Adrenal gland (tissue), 19 donors: ENCODE measurements at places on chromosomes 5 and 9. TPM values are rescaled to one million over a fixed set of nuclear protein-coding genes. Genes with fewer than 3 reads are reported as not detected.

DNA sequence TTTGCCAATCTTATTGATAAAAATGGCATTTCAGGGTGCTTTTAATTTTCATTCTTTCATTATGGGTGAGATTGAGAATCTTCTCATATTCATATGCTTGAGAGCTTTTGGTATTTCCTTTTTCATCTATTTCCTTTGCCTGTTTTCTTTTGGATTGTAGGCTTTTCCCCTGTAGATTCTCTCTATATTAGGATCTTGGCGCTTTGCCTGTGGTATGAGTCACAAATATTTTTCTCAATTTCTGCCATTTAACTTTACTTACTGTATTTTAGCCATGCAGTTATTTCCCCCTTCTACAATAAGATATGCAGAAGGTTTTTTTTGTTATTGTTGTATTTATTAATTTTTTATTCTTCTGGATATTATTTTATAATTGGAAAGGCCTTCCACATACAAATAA is 21.5 kb upstream of the KLF9 start:
- peak; percentile 25 for DNase-seq

Gene SLC45A2
- total RNA-seq, result not detected

- peak; percentile 80 for DNase-seq
Measured at GRCh38 chr5:172640822-172641358, at the start of gene NEURL1B. NEURL1B (plus strand) TSS chr5:172641263; CDS start chr5:172641407, 144 bp downstream.

GRCh38 chr5:90334741-90335140 is 74.8 kb downstream of the CETN3 start:
- no peak for DNase-seq

DNA sequence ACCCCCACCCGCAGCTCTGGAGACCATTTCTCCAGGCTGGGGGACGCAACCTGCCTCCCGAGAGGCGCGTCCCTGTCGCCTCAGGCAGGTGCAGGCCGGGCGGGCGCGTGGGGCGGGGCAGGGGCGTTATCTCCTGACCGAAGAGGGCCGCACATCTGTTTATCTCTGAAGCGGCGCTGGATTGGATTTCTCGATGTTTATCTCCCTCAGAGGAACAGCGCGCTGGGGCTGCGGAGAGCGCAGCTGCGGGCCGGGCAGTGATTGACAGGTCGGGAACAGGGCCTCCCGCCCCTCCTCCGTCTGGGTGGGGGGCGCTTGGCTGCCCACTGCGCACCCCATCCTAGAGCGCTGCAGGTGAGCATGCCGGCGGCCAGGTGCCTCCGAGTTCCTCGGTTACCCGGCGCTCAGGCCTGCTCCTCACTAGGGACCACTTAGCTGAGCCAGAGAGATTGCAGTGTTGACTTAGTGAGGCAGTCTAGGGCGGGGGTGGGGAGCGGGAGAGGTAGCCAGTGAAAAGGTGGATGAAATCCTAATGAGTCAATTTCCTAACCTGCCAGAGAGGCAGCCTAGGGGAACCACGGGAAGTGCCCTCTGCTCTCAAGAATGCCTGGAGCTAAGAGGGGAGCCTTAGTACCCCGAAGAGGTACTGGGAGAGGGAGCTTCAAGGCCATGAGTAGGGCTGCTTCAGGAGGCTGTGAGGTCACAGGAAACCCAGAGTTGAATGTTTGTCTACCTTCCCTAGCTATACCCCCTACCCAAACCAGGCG is 39.6 kb upstream of the TIFAB start:
- DNase-seq, result no peak

Gene DAB2IP
- total RNA-seq, result 52.2 TPM

- DNase-seq, result no peak
Measured at GRCh38 chr5:34460496-34460895, 195.6 kb upstream of the RAI14 start.

Gene SLC34A1
- not detected for total RNA-seq

Gene PLEKHG4B
- total RNA-seq, result 0.14 TPM

Gene DROSHA
- 23.4 TPM for total RNA-seq

Gene CNTFR
- 7.0 TPM for total RNA-seq

GRCh38 chr5:157473383-157474320 is 13.6 kb downstream of the NIPAL4 start:
- DNase-seq, result no peak

Gene QRFP
- total RNA-seq, result not detected

DNA sequence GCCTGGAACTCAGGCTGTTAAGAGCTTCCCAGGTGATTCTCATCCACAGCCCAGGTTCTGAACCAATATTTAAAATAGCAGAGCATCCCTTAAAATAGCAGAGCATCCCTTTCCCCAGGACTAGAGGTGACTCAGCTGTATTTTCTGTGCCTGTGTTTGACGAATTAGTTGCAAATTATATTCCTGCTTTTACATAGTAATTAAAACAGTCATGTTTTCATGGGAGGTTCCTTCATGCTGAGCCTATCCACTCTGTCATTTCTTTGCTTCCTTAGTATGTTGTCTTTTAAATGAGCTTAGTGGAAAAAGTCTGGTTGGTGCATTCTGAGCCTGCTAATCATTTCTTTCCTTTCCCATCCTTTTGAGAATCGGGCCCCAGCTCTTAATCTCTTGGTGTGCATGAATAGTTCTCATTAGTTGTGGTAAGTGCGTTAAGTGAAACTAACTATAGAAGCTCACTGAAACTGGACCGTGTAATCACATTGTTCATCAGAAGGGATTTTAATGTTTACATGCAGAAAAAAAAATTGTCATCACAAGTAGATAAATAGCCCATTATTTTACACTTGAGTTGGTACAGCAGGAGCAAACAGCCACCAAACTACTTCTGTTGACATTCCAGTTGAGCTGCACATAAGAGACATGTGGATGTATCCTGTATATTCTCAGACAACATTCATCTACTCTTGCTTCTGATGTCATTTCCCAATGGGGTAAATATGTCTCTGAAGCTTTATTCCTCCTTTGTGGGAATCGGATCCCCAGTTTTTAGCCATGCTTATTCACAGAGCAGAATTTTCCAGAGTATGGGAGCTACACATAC is 596.9 kb upstream of the WWC1 start:
- DNase-seq, result no peak

DNA sequence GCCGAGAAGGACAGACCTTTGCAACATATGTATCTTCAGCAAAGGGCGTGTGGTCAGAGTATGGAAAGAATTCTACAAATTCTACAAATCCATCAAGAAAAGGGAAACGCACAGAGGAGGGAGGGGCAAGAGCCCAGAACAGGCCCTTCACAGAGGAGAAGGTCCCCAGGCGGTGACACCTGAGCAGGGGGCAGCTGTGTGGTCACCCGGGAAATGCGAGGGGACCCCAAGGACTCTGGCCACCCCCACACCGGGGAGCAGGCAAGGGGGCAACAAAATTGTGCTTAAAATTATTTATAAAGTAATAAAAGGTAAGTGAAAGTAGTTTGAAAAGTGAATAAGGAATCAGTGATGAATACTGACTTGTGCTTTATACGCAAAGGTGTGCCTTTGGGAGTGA is 17.6 kb downstream of the NACC2 start:
- DNase-seq, result no peak

Gene SEMA6A
- total RNA-seq, result 108 TPM

Gene CDH9
- total RNA-seq, result not detected

DNA sequence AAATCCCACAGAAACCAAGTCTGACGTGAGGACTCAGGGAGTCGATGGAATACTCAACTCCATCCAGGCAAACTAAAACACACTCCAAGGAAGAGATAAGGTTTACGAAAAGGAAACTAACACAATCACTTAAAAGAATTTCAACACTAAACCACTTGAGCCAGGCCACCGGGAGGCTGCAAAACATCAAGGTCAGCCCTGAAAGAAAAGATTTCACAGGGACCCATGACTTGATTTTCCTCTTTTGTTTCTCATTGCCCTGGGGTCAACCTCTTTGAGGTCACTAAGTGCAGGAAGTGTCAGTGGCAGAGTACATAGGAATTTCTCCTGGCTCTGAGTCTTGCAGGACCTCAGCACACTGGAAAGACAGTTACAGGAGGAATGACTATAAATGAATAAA is 77.8 kb upstream of the TARS1 start:
- peak; percentile 71 for DNase-seq

Gene PCDHB4
- 2.0 TPM for total RNA-seq

DNA sequence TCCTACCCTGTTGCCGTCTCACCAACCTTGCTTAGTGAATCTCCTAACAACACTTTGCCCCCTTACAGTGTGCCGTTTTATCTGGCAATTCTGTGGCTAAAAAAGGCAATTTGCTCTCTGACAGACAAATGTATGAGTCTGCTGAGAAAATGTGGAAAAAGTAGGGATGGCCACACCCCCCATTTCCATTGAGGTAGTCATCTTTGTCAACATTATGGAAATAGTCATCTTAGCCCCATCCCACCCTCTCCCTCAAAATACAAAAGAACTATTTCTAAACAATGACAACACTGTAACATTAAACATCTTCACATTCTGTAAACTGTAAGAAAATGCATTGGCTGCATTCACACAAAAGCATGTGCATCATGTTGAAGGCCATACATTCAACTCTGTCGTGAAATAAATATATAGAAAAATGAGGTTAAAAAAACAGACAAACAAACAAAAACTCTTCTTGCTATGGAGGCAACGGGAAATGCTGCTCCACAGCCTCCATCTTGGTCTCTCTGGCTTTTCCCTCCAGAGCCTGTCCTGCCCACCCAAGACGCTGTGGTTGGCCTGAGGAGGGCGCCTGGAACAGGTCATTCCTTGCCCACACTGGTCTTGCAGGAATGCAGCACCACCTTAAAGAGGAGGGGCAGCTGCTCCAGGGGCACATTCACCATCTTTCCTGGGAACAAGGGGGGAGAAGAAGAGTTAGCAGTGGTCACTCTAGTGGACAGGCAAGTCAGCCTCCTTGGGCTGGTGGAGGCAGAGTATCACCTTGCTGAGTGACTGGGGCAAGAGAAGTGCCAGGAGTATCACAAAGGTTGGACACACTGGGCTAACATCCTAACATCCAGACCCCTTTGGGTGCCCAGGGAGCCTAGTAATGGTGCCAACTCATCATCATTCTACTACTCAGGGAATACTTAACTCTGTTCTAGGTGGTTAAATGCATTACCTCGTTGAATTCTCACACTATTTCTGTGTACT is 15.2 kb upstream of the NR5A1 start:
- no peak for DNase-seq

DNA sequence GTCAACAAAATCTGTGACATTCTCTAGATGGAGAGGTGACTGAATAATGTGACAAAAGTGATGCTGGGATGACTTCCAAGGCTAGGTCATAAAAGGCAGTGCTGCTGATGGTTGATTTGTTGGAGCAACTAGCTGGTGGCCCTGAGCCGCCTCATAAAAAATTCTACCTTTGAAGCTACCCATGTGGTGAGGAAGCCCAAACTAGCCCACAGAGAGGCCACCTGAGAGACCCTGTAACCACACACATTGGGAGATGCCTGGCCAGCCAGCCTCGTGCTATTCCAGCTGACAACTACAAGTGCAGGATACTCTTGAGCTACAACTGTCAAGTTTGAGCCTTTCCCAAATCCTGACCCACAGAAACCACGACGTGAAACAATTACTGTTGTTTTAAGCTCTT is 22.7 kb downstream of the CLTA start:
- DNase-seq, result no peak

DNA sequence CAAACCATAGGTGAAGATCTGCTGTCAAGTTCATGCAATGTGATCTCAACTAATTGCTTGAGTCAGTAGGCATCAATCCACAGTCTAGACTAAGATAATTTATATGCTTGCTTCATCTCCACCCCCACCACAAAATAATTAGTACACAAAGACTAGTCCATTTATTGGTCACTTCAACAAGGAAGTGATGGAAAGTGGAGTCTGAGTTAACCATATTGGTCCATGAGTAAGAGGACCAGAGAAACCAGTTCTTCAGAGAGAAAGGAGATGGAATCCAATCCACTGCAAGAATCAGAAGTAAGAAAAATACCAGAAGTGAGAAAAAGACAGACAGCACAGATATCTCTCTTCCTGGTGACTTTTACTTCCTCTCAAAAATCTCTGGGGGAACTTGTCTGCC is 366.5 kb downstream of the CHSY3 start:
- no peak for DNase-seq

- no peak for DNase-seq
Measured at GRCh38 chr9:21580636-21581378, 98.7 kb upstream of the IFNE start.

DNA sequence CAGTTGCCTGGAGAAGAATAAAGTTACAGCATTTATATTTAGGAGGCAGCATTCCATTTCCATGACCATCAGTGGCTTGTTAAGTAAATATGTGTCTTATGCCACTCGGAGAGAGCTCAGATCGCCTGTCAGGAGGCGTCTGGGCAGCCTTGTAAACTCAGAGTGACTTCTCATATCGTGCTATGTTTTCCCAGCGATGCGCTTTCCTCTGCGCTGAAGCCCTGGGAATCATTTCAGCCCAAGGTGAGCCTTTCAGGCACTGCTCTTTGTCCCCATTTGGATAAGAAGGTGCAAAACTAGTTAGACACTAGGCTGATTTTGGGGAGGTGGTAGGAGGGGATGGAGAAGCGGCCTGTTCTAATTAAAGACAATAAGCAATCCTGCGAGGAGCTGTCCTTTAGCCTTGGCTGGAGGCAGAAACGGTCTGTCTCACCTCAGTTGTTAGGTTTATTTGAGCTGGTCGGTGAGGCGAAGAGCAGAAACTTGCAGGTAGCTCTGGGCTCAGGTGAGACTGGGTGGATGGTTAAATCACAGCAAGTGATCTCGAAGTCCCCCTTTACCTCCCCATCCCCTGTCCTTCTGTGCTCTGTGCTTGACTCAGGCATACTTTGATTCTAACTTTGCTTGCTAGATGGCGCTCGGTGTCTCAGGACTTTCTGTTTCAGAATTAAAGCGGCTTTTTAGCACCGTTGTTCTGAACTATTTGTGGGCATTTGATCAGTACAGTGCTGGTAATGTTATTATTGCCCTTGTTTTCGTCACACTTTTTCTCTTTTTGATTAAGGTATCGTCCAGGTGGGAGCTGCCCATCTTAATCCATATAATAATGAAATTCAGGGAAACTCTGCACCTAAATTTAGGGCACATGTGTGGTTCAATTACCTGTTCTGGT is 24.6 kb downstream of the NR2F1 start:
- DNase-seq, result no peak

- DNase-seq, result no peak
Measured at GRCh38 chr5:122297587-122298298, 14.3 kb upstream of the SNCAIP start.

DNA sequence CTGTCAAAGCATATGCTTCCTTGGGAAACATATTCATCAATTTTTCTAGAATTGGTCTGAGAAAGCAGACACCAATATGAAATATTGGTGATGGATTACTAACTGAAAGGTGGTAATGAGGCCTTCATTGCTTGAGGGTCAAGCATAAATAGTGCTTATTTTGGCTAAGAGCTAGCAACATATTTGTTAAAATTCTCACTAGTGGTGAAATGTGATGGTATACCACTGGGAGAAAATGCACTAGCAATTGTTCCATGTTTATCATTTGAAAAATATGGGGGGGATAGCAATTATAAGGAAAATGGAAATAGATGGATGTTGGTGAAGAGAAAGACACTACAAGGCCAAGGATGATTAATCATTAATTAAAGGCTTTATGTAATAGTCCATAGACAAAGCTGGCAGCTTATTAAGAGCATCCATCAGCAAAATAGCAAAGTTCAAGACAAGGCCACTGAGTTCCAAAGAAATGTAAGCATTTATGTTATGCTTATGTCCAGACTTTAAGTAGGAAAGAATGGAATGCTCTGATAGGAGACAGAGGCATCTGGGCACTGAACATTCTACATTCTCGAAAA is 253.7 kb upstream of the PRDM9 start:
- no peak for DNase-seq

- no peak for DNase-seq
Measured at GRCh38 chr5:112799661-112800060, 61.4 kb upstream of the SRP19 start.
